ENCODE measurements at places on chromosomes 7 and 10.

DNA sequence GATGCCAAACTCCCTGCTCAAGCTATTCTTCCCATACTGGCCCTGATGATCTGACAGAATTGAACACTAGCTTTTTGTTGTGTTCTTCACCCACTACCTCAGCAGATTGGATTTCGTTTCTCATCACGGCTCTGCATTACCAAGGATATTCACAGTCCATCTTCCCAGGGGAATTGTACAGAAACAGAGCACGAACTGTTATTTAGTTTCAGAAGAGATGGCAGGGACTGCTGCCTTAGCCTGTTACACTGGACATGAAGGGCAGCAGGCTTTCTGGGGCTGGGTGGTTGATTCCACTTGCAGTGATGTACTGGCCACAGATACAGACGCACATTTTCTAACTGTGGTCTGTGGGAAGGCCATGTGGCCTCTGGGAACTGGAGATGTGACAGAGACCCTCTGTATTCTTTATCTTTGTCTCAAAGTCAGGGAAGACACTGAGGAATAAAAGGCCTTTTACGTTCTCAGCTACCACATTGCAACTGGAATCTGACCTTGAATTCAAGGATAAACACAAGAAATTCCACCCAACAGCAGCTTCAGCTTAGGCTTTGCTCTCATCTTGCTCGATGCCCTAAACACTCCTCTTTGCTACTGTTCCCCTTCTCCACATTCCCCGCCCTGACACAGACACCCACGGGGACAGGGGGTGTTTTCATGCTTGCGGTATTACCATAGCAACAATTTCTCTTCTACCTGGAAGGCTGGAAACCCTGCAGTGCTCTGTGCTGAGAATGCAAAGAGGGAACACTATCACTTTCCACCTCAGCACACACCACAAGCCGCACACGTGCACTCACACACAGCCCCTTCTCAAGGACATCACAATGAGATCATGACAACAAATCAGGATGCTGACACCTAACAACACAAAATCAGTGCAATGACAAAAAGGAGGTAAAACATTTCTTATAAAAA lies 81.7 kb downstream of the RNF216 start:
- DNase-seq, result peak; percentile 77

GRCh38 chr7:91710881-91711280 lies 169.6 kb downstream of the MTERF1 start:
- DNase-seq, result no peak

GRCh38 chr10:93288679-93289634 lies 193.2 kb downstream of the MYOF start:
- DNase-seq, result no peak

DNA sequence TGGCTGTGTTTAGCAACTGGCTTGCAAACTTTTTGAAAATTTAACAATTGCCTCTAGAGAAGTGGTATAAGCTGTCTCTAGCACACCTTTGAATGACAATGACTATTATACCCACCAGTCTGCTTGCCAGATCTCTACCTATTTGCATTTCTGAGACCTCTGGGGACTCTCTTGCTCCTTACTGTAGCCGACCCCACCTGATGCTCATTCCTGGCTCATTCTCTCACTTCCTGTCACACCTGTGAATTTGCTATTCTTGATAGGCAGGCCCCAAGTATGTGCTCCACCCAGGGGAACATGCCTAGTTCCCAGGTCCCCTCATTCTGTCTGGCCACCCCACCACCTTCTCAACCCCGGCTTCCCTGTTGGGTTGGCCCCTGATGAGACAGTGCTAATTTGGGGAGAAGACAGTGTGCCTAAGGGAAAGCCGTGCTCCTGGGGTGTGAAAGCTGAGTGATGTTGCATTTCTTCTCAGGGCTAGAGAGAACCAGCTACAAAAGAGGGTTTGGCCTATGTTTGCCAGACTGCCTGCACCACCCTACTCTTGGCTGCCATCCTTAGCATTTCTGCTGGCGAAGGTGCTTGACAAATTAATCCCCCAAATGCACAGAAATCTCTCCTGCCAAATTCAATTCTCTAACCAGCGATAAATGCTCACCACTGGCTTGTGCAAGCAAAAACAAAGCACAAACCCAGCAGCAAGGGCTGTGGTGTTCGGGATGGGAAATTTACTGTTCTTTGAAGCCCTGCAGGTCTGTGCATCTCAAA lies 138.2 kb downstream of the RPS24 start:
- no peak for DNase-seq

GRCh38 chr7:99224899-99225265 lies 17.0 kb upstream of the KPNA7 start:
- DNase-seq, result no peak

- DNase-seq, result no peak
Measured at GRCh38 chr10:515674-516073, 173.8 kb downstream of the DIP2C start.

DNA sequence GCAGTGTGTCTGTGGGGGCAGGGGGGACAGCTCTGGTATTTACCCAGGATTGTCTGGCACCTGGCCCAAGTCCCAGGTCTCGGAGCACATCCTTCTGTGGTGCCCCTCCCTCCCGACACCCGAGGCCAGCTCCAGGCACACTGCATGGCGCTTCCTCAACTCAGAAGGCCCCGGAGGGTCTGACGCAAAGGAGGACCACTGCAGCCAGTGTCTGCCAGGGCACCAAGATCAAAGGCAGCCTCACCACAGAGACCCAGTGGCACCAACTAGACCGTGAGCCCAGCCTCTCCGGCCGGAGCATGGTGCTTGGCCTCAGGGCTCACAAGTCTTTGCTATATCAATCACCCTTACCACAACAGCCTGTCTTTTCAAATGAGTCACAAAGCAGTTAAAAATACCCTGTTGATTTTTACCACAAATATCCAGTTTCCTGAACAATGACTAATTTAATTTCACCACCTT lies 99.3 kb upstream of the DDC start:
- DNase-seq, result no peak

DNA sequence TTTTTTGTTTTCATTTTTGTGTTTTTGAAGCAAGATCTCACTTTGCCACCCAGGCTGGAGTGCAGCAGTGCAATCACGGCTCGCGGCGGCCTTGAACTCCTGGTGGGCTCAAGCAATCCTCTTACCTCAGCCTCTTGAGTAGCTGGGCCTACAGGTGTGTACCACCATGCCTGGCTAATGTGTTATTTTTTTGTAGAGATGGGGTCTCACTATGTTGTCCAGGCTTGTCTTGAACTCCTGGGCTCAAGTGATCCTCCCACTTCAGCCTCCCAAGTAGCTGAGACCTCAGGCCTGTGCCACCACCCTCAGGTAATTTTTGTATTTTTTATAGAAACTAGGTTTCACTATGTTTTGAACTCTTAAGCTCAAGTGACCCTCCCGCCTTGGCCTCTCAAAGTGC lies 14.8 kb downstream of the PRKRIP1 start:
- DNase-seq, result no peak

DNA sequence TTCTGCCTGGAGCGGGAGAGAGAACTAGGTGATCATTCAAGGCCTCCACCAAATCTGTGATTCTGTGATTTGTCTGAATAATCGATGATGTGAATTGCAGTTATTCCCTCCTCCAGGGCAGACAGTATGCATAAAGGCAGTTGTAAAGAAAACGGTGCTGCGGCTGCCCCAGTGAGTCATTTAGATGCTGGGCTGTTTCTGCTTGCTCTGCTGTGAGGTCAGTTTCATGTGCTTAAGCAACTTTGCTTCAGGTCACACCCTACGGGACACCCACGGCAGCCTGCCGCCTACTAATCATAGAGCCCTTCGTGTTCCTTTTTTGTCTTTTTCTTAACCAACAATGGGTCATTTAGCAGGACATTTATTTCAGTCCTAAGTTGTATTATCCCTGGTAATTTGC lies 158.1 kb upstream of the PITRM1 start:
- DNase-seq, result no peak

Data from stimulated activated CD8-positive, alpha-beta memory T cell treated with anti-CD3 and anti-CD28 coated beads, Interleukin-15, amount 100 ng/mL, for 4 hours (primary cell).